Activated T-cell treated with anti-CD3 and anti-CD28 coated beads, Interleukin-2, amount 50 U/mL, for 24 hours (primary cell): ENCODE measurements at places on chromosomes 12 and 14.

DNA sequence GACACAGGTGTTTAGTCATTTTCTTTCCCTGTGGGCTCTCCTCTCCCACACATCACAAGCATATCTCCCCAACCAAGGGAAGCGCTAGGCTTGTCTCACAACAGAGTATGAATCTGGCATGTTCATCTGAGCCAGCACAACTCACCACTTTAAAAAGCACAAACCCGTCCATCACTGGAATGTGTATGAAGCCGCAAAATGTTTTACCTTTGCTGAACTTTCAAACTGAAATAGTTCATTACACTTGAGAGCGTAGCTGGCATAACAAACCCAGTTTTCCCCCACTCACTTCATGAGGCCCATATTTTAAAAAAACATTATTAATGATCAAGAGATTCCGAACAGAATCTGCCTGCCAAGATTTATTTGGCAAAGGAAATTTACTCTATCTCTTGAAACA is 15.8 kb downstream of the NID2 start:
- no peak for DNase-seq

- DNase-seq: no peak
Measured at GRCh38 chr14:56580221-56580711, 668 bp downstream of the TMEM260 start.

DNA sequence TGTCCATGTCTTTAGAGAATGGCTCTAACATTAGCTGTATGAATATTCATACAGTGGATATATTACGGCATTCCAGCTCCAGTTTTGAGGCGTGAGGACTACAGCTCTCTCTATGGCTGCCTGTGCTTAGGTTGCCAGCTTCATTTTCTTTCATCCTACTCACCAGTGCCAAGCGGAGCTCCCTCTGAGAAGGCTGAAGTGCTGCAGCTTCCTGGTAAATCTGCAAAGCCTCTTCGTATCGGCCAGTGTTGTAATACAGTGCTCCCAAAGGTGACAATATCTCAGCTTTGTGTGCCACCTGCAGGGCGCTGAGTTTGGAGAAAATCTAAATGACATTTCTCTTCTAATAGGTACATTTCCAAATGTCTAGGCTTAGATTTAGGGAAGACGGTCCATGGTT is 19.8 kb upstream of the OVCH1 start:
- no peak for DNase-seq

DNA sequence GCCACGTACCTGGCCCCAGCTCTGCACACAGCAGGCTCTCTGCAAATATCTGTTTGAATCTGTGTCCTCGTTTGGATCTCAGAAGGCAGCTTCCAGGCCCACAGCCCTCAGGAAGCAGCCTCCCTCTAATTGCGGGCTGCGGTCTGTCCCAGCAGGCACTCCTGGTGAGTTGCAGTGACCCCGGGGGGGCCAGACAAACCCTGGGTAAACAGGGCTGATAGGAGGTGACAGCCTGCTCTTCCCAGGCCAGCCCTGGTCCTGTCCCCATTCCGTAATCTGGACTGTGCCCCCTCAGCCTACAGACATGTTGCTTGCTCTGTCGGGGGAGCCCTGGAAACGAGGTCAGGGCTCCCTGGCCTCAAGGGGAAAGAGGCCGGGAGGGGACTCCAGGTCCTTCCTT is 2.0 kb downstream of the FOXN4 start:
- no peak for DNase-seq

GRCh38 chr12:100404769-100405407 is 48.0 kb downstream of the SLC17A8 start:
- no peak for DNase-seq

- DNase-seq: no peak
Measured at GRCh38 chr12:72448805-72449204, 176.6 kb downstream of the TRHDE start.

GRCh38 chr12:115375186-115375991 is 691.4 kb upstream of the TBX3 start:
- no peak for DNase-seq

- no peak for DNase-seq
Measured at GRCh38 chr12:123900871-123901376, 71.7 kb downstream of the CCDC92 start.

DNA sequence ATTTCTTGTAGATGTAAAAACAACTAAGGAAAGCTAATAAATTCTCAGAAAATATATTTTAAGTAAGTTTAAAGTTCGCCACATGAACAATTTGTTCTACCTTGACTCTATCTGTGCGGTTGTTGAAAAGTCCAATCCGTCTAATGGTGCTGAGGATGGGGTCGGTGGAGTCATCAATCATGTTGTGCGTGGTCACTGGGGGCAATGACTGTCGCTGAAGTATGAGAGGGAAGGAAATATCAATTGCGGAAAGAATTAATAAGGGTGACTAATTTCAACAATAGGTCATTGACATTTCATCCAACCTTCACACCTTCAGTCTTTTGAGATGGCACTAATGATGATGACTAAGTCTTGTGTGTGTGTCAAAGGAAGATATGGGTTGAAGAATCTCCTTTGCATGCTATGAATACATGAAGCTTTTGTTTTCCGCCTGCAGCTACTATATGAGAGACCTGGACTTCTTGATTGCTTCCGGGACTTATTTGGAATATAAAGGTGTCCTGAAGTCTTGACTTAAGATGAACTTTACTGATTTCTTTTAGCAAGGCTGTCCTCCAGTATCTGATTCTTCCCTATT is 32.1 kb downstream of the SPX start:
- DNase-seq: no peak

- no peak for DNase-seq
Measured at GRCh38 chr14:92135269-92135668, 13.5 kb downstream of the CPSF2 start.

GRCh38 chr12:93122569-93123091 is 193.5 kb upstream of the EEA1 start:
- no peak for DNase-seq

DNA sequence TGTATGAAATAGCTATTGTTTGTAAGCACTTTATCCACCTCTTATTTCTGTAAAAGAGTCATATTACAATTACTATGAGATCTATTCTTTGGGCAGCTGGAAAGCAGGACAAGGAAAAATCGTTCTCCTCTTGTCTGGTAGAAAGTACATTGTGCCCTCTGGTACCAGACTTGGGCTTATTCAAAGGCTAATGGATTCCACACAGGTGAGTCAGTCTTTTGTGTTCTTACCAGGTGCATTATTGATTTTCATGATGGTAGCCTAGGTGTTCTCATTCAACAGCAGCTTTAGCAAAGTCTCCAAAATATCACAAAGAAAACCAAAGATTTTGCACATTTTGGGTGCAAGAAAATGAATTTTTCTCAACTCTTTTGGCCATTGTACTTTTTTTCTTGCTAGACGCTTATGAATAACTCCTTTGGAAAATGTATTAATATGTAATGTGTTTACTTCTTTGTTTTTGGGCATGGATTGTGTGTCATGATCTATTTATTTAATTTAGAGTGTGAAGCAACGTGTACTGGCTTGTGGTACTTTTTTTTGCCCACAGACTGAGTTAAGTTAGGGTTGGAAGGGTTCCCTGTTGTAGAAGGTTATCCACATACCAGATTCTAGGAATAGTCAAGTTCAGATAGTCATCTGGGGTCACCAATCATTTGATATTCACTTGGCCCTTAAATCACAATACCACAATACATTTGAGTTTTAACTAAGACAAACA is 26.2 kb downstream of the MNAT1 start:
- no peak for DNase-seq

DNA sequence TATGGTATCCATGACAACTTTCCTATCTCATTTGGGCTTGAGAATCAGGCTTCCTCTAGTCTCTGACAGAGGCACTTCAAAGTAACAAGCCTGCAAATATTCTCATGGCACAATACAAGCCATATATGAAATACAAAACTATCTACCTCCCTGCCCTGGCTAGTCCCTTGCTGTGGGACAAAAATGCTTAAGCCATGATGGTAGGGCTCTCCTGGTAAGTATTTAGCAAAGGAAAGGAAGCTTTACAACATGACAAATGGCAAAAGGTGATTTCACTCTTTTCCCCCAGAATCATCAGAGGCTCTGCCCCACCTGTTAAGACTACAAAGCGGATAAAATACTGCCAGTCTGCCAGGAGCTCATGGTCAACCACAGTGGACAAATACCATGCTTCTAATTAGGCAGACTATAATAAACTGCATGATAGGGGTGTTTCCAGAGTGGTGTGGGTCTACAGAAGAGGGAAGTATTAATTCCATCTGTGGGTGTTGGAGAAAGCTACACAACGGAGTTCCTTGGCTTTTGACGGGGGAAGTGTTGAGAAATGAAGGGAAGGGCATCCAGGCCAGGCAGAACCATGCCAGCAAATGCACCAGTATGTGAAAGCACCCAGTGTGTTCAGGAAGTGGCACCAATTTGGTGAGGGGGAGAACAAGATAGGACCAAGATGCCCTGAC is 92.9 kb downstream of the SPTSSA start:
- no peak for DNase-seq

DNA sequence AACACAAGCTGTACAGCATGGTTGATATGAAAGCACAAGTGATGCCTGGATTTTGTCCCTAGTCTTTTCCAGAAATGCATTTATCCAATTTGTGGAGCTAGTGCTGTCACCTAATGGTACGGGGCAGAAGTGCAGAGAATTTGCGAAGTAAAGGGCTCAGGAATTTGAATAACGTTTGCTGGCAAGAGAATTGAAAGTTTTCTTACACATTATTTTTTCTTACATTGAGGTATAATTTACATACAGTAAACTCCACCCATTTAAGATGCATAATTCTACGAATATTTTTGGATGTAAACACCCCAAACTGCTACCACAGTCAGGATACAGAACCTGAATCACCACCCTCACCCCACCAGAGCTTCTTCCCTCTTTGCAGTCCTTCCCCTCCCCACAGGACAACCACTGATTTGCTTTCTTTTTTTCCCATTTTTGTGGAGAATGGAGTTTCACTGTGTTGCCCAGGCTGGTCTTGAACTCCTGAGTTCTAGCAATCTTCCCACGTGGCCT is 3.5 kb downstream of the AICDA start:
- no peak for DNase-seq

DNA sequence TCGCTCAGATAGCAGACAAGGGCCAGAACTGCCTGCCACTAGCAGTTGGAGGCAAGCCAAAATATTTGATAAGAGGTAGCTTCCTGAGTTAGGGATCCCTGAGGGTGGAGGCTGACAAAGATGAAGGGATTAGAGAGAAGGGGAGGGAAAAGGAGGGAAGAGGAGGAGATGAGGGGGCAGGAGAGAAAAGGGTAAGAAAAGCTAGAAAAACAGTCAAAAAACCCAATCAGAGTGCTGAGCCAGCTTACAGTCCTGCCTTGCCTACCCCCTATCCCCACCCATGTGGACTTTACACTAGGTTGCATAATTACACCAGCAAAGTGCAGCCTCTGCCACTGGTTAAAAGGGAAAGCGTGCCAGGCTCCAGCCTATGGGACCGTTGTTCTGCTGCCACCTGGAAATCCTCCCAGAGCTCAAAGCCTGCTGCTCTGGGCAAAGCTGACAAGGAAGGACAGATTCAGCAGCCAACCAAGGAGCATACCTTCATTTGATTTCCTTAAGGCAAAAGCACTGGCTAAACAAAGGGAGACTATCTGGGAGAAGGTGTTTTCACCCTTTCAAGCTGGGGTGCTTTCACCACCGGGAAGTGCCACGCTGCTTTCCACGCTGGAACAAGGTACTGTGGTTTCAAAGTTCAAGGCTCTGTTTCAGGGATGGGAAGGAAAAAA is 3.8 kb upstream of the NUMB start:
- DNase-seq: no peak

DNA sequence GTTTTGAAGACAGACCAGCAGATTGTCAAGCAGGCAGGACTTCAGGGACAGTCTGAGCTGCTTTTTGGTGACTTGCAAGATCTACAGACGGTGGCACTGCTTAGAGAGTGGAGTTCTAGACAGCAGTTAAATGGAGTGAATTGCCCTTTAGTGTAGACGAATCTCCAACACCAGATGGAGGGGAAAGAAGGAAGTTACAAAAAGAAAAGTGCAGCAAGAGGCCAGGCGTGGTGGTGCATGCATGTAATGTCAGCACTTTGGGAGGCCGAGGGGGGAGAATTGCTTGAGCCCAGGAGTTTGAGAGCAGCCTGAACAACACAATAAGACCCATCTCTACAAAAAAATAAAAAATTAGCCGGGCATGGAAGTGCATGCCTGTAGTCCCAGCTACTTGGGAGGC is 8.4 kb upstream of the HHIPL1 start:
- DNase-seq: no peak

DNA sequence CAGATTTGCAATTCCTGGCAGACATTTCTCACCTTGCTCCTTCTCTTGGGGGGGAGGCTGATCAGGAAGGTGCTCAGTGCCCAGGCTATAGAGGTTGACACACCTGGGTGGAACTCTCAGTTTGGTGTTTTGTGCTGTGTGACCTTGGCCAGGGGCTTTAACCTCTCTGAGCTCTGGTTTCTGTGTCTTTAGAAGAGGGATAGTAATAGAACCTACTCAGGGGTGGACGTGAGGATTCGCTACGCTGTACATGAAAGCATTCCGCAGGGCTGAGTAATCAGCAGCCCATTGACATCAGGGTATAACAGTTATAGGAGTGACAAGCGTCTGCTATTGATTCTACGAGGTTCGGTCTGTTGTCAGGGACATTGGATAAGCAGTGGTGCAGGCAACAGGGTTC is 98.1 kb downstream of the PHETA1 start:
- no peak for DNase-seq

DNA sequence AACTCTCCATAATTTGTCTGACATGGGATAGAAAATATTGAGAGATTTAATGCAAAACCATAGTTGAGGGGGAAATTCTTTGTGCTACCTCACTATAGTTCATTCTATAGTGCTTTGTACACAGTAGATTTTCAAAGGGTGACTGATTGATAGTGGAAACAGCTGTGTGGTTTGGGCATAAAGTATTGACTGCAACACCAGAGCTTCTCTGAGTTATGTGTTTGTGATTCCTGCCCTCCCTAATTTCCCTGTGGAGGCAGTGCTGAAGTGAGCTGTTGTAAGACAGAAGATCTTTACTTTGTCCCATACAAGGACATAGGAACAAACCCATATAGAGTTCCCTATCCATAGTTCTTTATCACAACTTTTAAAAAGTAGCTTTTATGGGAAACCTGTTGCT is 47.1 kb downstream of the PTPRQ start:
- DNase-seq: no peak

- no peak for DNase-seq
Measured at GRCh38 chr12:53103860-53104305, 597 bp downstream of the SOAT2 start.

- no peak for DNase-seq
Measured at GRCh38 chr14:69288956-69289705, 29.2 kb downstream of the GALNT16 start.
